ENCODE measurements at places on chromosomes 7 and 10.
A peak's percentile ranks its signal among the peaks of the same experiment; 100 is the strongest.

DNA sequence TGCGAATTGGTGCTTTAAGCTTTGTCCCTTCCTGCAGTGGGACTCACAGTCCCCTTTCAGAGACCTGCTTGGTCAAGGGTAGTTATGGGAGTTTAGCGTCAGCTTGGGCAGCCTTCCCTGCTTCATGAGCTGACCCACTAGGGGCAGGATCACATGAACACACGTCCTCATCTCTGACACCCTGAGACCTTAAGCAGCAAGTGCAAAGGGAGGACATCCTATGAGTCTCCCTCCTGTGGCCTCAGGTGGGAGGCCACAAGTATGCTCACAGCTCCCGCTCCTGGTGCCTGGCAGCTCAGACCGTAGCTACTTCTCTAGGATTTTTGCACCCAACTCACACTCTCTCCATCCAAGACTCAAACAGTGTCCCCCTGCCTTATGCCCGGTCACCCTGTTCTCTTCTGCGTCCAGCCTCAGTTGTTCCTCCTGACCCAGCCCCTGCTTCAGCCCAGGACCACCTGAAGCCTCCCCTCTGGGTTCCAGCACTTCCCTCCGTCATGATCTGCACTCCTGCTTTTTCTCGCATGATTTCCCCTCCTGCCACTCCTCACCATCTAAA is 136.6 kb upstream of the FAM20C start:
- no peak for DNase-seq

- no peak for DNase-seq
Observed at GRCh38 chr10:10508211-10508610, 509.5 kb upstream of the CELF2 start.

DNA sequence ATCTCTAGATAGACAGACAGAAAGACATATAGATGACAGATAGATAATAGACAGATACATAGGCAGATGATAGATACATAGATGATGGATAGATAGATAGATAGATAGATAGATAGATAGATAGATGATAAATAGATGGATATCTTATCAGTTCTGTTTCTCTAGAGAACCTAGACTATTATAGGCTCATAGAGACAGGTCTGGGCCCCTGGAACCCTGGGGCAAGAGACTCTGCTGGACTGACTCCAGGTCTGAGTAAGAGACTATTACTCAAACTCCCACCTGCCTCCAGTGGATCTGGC is 58.3 kb downstream of the FRMPD2 start:
- DNase-seq, result no peak

DNA sequence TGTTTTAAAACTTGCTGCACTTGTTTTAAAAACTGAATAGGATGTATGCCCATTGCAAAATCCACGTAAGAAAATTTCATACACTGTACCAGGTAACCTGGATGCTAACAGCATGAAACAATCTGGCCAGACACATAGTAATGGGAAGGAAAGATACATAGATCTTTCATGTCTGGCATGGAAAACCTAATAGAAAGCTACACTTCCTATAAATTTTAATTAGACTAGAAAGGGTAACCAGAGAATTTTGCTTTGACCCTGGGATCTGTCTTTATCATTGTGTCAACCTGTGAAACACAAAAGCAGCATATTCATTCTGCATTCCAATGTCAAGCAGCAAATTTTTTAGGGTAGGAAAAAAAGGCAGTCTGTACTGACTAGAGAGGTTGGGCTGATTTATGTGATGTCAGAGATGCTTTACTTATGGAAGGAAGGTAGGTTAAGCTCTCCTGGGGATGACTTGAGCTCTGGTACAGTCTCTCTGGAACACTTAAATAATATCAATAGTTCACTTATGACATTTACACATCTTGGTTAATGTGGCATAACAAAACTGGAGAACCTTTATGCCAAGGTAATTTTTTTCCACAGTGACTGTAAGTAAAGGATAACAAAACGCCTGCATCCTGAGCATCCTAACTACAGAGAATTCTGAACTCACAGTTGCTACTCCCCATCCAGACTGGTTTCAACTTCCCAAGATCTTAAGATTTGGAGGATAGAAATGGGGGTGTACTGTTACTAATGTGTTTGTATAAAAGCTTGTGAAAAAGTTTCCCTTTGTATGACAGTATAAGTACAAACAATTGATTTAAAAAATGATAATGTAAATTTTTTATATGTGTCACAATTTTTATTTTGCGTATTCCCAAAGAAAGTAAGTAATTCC is 44.7 kb downstream of the DOCK4 start:
- no peak for DNase-seq

DNA sequence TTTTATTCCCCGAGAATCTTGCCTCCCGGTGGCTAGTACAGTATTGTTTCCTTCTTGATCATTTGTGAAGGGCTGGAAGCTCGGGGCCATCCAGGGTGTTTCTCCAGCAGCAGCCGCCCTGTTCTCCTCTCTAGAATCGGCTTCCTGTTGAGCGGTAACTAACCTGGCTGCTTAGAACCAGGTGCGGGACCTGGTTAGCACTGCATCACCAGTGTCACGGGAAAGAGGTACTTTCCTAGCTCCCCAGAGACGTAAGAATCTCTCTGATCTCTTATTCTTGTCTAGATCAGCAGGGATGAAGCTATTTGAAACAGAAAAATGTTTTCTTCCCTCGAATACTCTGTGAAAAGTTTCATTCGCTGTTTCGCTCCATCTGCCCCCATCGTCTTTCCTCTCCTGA is 239.2 kb downstream of the CELF2 start:
- no peak for DNase-seq

DNA sequence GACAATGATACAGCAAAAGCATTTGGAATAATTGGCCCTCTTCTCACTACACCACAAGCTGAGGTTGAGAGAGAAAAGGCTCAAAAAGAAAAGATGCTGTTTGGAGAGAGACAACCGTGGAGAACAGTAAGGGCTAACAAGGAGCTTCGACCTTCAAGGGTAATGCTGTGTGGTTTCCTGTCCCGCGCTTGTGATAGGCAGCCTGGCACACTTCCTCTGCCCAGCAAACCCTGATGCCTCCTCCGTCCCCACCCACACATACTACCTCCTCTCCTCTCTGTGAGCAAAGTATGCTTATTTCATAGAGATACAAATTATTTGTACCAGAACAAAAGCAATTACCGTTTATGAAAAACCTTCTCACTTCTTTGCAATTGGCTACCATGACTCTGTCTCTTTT is 755.4 kb downstream of the KCNMA1 start:
- DNase-seq, result no peak

DNA sequence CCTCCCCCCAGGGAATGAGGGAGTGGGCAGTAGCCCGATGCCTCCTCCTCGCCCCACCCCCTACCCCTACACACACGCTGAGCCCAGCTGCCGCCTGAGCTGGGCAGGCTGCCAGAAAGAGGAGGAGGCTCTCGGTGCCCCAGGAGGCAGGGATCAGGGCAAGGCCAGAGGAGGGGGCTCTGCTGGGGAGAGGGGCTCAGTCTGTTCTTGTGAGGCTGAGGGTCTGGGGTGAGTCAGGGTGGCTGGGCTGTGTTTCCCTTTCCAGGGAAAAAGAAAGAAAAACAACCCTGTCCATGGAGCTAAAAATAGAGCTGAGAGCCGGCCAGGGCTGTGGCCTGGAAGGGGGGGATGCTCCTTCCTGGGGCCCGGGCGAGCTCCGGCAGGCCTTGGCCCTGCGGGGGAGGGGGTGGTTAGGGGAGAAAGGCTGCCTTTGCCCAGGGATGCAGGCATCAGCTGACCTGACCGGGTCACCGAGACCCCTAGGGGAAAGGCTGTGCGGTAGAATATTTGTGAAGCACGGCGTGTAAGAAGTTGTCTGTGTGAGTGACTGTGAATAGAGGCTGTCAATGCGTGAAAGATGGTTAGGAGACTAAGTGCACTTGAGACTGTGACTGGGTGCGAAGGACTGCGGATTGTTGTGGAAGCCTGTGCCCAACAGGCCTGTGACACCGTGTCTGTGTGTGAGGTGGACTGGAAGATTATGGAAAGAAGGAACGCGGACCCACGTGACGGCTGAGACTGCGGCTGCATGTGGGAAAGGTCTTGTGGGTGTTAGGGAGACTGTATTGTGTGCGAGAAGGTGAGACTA is 1.2 kb upstream of the LZTS2 start:
- DNase-seq, result peak; percentile 78

DNA sequence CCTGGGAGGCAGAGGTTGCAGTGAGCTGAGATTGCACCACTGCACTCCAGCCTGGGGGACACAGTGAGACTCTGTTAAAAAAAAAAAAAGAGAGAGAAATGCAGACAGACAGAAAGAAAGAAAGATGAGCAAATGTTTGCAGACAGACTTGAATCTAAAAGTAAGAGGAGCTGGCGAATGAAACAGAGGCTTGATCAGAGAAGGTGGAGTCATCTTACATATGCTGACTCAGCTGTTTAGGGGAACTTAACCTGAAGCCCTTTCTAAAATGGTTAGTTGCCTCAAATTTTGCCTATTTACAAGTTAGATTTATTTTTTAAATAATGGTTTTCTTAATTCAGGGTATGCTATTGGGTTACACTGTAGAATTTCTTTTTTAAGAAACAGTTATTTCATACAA is 5.4 kb downstream of the FAM171A1 start:
- DNase-seq, result no peak

GRCh38 chr7:152137476-152138025 is 112.1 kb downstream of the GALNT11 start:
- peak; percentile 28 for DNase-seq

DNA sequence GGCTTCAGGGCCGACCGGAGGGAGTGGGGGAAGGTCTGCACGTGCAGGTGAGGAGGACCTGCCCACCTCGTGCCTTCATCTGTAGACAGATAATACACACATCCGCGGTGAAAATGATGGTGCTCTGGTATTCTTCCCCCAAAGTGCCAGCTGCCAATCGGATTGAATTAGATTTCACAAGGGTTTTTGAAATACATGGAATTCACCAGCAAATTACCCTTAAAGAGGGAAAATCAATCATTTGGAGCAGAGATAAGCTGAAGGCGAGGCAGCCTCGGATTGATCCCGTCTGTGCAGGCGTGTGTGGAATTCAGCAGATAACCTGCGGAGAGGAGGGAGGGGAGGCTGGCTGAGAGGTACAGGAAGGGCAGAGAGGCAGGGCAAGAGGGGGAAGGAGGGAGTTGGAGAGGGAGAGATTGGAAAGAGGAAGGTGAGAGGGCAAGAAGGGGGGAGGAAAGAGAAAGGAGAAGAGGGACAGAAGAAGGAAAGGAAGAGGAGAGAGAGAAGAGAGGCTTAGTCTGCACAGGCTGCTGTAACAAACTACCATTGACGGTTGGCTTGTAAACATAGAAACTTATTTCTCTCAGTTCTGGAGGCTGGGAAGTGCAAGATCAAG is 84.2 kb downstream of the C10orf105 start:
- DNase-seq, result no peak

DNA sequence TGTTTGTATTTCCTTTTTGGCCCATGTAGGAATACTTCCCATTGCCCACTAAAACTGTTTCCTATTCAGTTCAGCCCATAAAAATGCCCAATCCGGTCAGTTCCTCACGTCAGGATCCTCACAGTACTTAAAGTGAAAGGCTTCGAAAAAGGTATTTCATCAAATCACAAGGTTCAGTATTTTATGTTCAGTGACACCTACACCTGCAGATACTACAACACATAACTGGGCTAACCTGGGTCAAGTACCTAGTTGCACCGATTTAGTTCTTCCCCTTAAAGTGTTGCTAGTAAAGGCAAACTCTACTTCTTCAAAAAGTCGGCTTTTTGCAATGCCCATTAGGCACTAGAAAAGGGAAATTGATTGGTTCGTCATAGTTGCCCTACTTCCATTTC is 1.1 kb downstream of the SNX13 start:
- no peak for DNase-seq

DNA sequence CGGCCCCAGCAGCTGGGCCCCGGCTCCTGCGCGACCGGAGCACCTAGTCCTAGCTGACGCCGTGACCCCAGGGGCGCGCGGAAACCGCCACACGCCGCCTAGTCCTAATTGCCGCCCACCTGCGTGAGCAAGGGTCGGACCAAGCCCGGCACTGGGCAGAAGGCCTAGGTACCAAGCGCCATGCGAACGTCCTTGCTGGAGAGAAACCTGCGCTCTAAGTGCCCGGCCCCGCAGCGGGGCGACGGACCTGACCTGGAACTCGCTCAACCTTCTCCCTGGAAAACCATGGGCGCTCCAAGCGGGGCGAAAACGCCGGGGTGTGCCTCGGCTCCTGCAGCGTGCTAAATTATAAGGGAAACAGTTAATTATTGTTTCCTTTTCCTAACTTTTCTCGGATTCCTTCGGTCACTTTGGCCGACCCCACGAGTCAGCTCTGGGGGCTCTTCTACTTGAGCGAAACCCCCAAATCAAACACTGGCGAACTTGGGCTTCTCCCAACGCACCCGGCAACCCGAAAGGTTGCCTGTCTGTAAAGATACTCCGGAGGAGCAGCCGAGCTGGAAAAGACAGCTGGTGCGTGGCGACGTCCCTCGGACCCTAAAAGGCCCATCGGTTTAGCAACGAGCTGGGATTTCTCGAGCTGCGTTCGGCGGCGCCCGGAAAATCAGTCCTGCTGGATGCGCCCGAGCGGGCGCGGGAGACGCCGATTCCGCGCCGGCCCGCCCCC is 5.3 kb upstream of the EBF3 start:
- DNase-seq, result no peak

DNA sequence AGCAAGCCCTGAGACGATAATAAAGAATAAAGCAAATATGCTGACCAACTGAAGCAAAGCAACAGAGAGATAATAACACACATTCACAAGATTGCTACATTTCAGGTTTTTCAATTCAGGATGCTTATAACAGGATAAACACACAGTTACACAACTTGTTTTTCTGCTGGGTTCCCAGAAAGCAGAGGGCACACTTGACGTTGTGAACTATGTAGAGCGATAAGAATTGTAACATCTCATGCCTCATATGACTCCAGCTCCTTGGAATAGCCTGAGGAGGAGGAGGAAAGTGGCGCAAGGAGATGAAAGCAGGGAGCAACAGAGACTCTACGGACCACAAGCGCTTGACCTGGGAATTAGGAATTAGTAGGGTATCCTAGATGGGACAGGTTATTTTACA is 201.7 kb downstream of the SKAP2 start:
- no peak for DNase-seq

- DNase-seq, result no peak
Observed at GRCh38 chr10:79583488-79584024, 23.3 kb upstream of the SFTPA2 start.

- DNase-seq, result peak; percentile 76
Observed at GRCh38 chr10:44827431-44828006, 83.6 kb upstream of the TMEM72 start.

GRCh38 chr10:73233883-73234282 is 13.2 kb downstream of the DNAJC9 start:
- no peak for DNase-seq

- DNase-seq, result no peak
Observed at GRCh38 chr7:130084037-130084875, 13.9 kb downstream of the KLHDC10 start.

- DNase-seq, result no peak
Observed at GRCh38 chr10:96416643-96417042, 57.8 kb upstream of the OPALIN start.

DNA sequence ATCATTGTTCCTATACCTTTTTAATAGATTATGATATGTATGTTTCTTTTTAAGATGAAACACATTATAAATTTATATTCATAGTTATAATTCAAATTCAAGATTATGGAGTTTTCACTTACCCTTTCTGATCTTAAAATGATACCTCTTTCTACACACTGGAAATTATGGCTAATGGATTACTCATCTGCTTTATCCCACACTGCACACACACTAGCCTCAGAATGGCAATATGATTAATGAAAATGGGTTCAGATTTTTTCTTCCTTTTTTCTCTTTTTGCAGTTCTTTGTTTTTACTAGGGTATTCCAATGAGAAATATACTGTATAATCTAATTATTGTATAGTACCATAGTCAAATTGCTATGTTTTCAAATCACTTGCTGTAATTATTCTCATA is 82.3 kb upstream of the FZD1 start:
- no peak for DNase-seq

GRCh38 chr7:98613601-98614425 is 3.3 kb upstream of the NPTX2 start:
- no peak for DNase-seq

- DNase-seq, result no peak
Observed at GRCh38 chr10:93148476-93148875, 74.8 kb downstream of the CYP26A1 start.

Data from NCI-H2029 (cell line).